Breast epithelium (tissue), 4 donors: ENCODE measurements at places on chromosomes 11 and 22. TPM values are rescaled to one million over a fixed set of nuclear protein-coding genes. Genes with fewer than 3 reads are reported as not detected.

DNA sequence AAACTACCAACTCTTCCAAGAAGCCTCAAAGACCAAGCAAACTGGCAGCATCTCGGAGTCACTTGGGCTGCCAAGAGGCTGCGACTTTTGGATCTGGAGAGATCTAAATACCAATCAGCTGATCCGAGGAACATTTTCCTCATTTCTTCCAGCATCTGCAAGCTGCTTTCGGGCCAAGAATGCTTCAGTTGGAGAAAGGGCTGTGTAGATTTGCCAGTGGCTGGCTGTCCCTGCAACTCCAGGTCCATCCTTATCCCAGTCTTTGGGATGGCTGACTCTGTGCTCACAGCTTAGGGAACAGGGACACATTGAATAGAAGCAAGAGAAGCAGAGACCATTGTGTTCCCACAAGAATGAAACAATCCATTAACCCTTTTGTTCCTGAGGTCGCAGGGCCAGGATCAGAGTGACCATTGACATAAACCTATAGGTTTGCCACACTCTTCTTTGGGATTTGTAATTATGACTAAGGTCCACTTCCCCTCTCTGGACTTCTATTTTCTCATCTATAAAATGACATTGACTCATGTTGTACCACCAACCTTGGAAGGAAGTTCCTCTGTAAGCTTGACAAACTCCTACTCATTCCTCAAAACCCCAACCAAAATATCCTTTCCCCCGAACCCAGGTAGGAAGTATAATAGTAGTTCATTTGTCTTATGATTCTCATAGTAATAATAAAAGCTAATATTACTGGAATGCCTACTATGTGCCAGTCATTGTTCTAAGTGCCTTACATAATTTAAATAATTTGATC is 340.8 kb downstream of the MN1 start:
- DNase-seq = no peak

DNA sequence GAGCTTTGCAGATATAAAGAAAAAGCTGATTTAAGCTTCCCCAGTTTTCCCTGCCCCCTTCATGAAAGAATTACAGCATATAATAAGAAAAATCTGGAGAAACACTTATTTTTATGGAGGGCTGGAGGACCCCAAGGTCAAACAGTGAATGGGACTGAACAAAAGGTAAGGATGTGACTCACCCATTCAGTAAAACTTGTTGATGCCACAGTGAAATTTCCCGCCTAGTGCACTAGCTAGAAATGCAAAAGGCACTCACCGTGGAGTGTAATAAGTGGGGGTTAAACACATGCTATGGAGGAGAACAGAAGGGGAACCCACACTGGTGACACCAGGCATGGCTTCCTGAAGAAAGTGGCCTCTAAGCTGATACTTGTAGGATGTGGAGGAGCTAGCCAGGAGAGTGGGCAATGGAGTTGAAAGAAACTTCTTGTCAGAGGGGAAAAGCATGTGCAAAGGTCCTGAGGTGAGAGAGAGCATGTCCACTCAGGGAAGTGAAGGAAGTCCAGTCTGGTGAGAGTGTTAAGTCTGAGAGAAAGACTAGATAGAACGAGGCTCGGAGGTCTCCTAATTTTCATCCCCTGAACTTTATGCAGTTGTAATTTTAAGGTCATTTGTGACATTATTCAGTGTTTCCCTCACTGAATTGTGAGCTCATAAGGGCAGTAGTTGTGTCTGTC is 77.1 kb downstream of the MIAT start:
- DNase-seq = no peak

- no peak for DNase-seq
Measured at GRCh38 chr22:50625568-50626313, 2.2 kb downstream of the ARSA start.

The CXCR5 gene
- total RNA-seq = not detected

The GRAP2 gene
- total RNA-seq = 8.0 TPM

The ANO1 gene
- 53.7 TPM for total RNA-seq

- DNase-seq = no peak
Measured at GRCh38 chr11:38990841-38991240, 2392.8 kb upstream of the RAG2 start.

The DPP3 gene
- 16.7 TPM for total RNA-seq

GRCh38 chr11:120056301-120057027 is 81.4 kb downstream of the TRIM29 start:
- DNase-seq = peak; percentile 18

DNA sequence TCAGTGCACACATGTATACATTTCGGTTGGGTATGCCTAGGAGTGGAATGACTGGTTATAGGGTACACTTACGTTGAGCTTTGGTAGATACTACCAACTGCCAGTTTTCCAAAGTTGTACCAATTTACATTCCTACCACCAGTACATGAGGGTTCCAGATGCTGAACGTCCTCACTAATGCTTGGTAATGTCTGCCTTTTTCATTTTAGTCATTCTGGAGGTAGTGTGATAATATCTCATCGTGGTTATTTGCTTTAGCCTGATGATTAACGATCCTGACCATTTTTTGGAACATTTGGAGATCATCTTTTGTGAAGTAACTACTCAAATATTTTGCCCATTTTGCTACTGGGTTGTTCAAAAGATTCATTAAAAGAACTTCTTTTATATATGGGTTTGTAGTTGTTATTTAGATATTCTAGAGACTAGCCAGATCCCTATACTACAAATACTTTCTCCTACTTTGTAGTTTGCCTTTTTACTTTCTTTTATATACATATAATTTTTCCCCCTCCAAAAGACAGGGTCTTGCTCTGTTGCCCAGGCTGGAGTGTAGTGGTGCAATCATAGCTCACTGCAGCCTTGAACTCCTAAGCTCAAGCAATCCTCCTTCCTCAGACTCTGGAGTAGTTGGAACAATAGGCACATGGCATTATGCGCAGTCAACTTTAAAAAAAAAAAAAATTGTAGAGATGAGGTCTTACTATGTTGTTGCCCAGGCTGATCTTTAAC is 62.1 kb downstream of the RBFOX2 start:
- DNase-seq = no peak

The GRM5 gene
- total RNA-seq = not detected

The CTTN gene
- 283 TPM for total RNA-seq

GRCh38 chr11:68503792-68504191 is 43.2 kb downstream of the PPP6R3 start:
- no peak for DNase-seq

GRCh38 chr11:44338026-44338425 is 28.1 kb upstream of the ALX4 start:
- no peak for DNase-seq

- no peak for DNase-seq
Measured at GRCh38 chr11:13920756-13921155, 41.8 kb upstream of the SPON1 start.

GRCh38 chr11:100963375-100963774 is 166.2 kb downstream of the PGR start:
- DNase-seq = no peak
